Heart left ventricle (tissue), 16 donors: ENCODE measurements at places on chromosomes 6 and 20. TPM values are rescaled to one million over a fixed set of nuclear protein-coding genes. Genes with fewer than 3 reads are reported as not detected.
A peak's percentile ranks its signal among the peaks of the same experiment; 100 is the strongest.

OR2H1 gene
- not detected for total RNA-seq

THEMIS gene
- not detected for total RNA-seq

ADGRF5 gene
- total RNA-seq: 75.6 TPM

RNF144B gene
- 8.9 TPM for total RNA-seq

SNTA1 gene
- 205 TPM for total RNA-seq

NKX2-2 gene
- total RNA-seq: 0.19 TPM

PHACTR3 gene
- total RNA-seq: 4.3 TPM

MOG gene
- total RNA-seq: 7.4 TPM

DNA sequence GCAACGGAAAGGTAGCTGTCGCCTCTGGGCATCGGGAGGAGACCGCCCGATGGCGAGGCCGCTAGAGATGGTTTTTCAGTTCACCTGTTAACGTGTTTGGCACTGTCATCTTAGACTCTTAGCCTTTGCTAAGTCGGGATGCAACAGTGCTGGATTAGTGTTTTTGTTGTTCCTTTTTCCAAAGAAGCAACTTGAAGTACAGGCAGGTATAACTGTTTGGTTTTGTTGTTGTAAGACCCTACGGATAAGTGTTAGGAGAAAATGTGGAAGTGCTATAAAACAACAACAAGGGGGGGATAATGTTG lies 723 bp downstream of the MANEA start:
- peaks cover 26% of the 10 kb centered on the region for H3K4me1 ChIP-seq
- H3K36me3 ChIP-seq: no peaks in the 10 kb centered on the region
- peak overlapping the region; percentile 76 for H3K27ac ChIP-seq
- peak overlapping the region; percentile 83 for H3K4me3 ChIP-seq

GRCh38 chr6:4449409-4449808 lies 314.0 kb upstream of the ECI2 start:
- no peak for DNase-seq
- no peaks in the 10 kb centered on the region for H3K36me3 ChIP-seq
- H3K27ac ChIP-seq: no peak overlapping the region

GRCh38 chr6:122758927-122759334 lies 20.6 kb upstream of the FABP7 start:
- no peak overlapping the region for H3K27ac ChIP-seq
- no peak overlapping the region for H3K4me3 ChIP-seq
- no peaks in the 10 kb centered on the region for H3K4me1 ChIP-seq
- H3K36me3 ChIP-seq: no peaks in the 10 kb centered on the region
- no peak for DNase-seq

DNA sequence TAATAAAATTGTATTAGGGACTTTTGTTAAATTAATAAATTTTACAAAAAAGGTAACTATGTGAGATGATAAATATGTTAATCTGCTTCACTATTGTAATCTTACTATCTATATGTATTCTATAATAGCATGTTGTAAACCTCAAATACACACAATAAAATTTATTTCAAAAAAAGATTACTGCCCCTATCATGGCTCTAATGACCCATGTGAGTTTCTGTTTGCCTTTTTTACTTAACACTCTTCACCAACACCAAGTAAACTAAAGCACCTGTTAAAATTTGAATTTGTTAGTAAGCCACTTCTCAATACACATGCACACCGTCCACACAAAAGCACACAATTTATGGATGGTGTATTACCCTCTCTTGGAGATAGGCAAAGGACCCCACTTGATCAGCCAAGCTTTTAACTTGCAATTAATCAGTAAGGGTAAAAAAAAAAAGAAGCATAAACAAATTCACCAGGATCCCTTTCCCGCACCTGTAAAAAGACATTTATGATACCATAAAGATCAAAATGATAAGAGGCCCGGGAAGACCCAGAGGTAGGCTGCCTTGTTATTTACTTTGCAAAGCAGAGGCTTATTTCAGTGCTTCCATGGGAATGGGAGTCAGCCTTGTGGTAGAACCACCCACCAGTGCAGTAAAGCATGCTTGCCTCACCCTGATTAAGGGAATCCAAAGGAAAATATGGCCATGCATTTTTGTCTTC lies 28.6 kb upstream of the PKHD1 start:
- peaks cover 4% of the 10 kb centered on the region for H3K27me3 ChIP-seq
- no peaks in the 10 kb centered on the region for H3K36me3 ChIP-seq
- no peak for DNase-seq
- no peak overlapping the region for H3K4me3 ChIP-seq
- H3K27ac ChIP-seq: no peak overlapping the region

DNA sequence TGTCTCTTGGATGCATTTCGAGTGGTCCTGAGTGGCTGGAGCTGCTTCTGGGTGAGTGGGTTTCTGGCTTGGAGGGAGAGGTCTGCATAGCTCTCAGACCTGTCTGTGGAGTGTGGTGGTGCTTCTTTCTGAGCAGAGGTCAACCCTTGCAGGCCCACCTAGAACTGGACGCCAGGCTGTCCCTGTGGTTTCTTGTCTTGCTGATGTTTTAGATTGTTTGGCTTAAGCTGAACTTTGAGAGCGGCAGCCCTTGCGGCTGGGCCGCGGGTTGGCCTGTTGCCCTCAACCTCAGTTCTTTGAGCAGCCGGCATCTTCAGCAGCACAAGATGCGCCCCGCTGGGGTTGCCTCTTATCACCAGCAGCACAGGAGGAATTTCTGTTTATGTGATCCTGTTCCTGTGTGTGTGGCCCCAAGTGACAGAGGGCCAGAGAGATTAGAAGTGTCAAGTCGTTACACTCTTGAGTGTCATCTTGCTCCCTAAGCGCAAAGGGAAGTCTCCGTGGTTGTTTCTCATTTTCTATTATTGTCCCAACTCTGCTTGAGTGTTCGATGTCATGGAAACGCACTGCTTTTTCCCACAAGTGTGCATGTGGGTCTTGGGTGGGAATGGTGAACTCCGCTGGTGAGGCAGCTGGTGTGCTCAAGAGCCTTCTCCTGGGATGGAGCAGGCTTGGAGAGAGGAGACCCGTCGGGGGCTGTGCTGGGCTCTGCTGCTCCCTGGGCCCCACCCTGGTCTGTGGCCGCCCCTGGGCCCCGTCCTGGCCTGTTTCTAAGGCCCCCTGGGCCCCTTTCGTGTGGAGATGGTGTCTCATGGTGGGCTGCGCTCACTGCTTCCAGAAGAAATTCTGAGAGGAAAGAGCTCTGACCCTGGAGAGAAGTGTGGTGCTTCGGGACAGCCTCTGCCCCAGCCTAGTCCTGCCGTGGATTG lies 20.1 kb upstream of the SLC22A1 start:
- H3K4me3 ChIP-seq: no peak overlapping the region
- H3K27me3 ChIP-seq: no peaks in the 10 kb centered on the region
- DNase-seq: no peak
- H3K27ac ChIP-seq: no peak overlapping the region
- no peaks in the 10 kb centered on the region for H3K4me1 ChIP-seq

DNA sequence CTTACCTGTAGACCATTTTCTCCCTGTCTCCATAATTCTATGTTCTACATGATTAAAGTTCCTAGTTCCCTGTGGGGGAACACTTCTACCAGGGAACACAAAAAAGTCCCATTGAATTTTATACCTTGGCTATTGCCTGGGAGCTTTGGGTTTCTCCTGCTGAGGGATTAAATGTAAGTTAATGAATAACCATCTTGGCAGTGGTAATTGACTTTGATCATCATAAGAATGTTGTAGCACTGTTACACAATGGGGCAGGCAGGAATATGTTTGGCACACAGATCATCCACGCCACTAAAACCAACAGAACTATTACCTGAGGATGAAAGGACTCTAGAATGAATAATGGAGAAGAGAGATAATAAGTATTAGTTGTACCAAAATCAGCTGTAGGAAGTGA lies 1106.2 kb upstream of the GJE1 start:
- H3K27me3 ChIP-seq: no peaks in the 10 kb centered on the region
- H3K4me1 ChIP-seq: peaks cover 7% of the 10 kb centered on the region
- no peak for DNase-seq
- no peak overlapping the region for H3K4me3 ChIP-seq
- H3K27ac ChIP-seq: no peak overlapping the region

- no peak overlapping the region for H3K4me3 ChIP-seq
- H3K27ac ChIP-seq: no peak overlapping the region
- H3K27me3 ChIP-seq: no peaks in the 10 kb centered on the region
These were observed 378.4 kb upstream of the RUNX2 start for GRCh38 chr6:44949596-44950201.

DNA sequence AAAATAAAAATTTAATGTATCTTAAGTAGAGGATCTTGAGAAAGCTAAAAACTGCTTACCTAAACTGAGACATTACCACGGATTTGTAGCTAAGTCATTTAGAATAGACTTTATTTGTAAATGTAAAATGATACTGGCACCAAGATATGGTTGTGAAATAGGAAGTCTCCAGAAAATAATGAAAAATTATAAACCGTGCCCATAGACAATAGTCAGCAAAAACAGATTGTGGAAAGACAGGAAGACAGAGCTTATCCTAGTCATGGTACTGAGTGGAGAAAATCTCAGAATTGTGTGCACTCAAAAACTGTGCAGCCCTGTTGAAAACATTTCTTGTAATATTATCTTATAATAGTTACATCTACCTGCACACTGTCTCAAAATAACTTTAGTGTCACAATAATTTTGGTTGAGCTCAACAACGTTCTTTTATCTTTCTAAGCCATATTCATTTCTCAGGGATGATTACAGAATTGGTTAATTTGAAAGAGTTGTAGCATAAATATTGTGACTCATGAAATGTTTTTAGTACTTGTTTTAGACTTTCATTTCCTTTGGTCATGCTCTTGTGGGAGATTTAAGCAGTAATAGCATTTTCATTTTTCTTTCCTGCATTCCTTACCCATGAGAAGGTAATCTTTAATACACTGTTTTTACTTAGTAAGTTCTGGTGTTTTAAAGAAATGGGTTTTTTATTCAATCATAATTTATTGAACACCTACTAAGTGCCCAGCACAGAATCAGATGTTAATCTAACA lies 174.5 kb downstream of the SOX4 start:
- H3K4me1 ChIP-seq: peaks cover 5% of the 10 kb centered on the region
- H3K4me3 ChIP-seq: no peak overlapping the region
- no peak for DNase-seq
- no peaks in the 10 kb centered on the region for H3K36me3 ChIP-seq
- H3K27me3 ChIP-seq: no peaks in the 10 kb centered on the region

GRCh38 chr20:57378646-57379262 lies 12.4 kb upstream of the RBM38 start:
- H3K4me1 ChIP-seq: peaks cover 7% of the 10 kb centered on the region
- H3K4me3 ChIP-seq: no peak overlapping the region
- no peak overlapping the region for H3K27ac ChIP-seq
- DNase-seq: no peak
- H3K36me3 ChIP-seq: peaks cover 71% of the 10 kb centered on the region
- no peaks in the 10 kb centered on the region for H3K27me3 ChIP-seq

DNA sequence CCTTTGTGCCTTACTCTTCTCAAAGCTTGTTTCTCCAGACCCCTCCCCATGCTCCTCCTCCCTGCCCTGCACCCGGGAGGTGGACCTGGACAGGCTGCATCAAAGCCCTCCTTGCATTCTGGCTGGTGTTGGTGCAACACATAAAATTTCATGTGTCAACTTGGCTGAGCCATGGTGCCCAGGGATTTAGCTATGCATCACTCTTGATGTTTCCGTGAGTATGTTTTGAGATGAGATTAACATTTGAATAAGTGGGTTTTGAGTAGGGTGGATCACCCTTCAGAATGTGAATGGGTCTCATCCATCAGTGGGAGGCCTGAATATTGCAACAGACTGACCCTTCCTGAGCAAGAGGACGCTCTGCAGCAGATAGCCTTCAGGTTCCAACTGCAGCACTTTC lies 4.4 kb upstream of the OCSTAMP start:
- no peaks in the 10 kb centered on the region for H3K27me3 ChIP-seq
- no peaks in the 10 kb centered on the region for H3K4me1 ChIP-seq
- H3K27ac ChIP-seq: no peak overlapping the region
- H3K36me3 ChIP-seq: no peaks in the 10 kb centered on the region

- peak within 1 kb of the TSS; percentile 58 for H3K4me3 ChIP-seq
- peak within 1 kb of the TSS; percentile 65 for H3K27ac ChIP-seq
- no peaks in the 10 kb centered on the region for H3K36me3 ChIP-seq
- H3K27me3 ChIP-seq: peaks cover 41% of the 10 kb centered on the region
- peak; percentile 23 for DNase-seq
These were observed at the start of gene RIPOR3 for GRCh38 chr20:50690650-50691572. RIPOR3 (minus strand) TSS chr20:50691542; CDS start chr20:50691128, 414 bp downstream.

GRCh38 chr6:167299641-167300308 lies 8.7 kb downstream of the UNC93A start:
- no peaks in the 10 kb centered on the region for H3K36me3 ChIP-seq
- H3K4me1 ChIP-seq: no peaks in the 10 kb centered on the region
- H3K4me3 ChIP-seq: no peak overlapping the region

GRCh38 chr6:141259807-141260206 lies 872.9 kb upstream of the GJE1 start:
- DNase-seq: no peak
- H3K27me3 ChIP-seq: no peaks in the 10 kb centered on the region
- H3K4me3 ChIP-seq: no peak overlapping the region
- H3K4me1 ChIP-seq: peaks cover 16% of the 10 kb centered on the region
- H3K27ac ChIP-seq: no peak overlapping the region
- no peaks in the 10 kb centered on the region for H3K36me3 ChIP-seq

DNA sequence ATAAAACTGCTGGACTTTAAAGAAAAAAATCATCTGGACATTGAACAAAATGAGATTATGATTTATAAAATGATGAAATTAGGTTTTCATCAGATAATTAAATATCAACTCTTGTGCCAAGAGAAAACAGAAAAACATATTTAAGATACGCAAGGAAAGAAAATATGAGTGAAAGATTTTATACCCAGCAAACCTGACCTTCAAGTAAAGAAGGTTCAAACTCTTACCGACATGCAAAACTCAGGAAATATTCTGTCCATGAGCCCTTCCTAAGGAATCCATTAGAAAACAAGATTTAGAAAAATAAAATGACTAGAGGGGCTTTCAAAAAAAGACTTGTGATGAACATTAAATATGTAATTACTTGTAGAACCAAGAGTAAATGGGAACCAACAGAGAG lies 257.2 kb upstream of the ARID1B start:
- no peak overlapping the region for H3K27ac ChIP-seq
- no peaks in the 10 kb centered on the region for H3K4me1 ChIP-seq
- H3K4me3 ChIP-seq: no peak overlapping the region
- H3K27me3 ChIP-seq: no peaks in the 10 kb centered on the region

GRCh38 chr20:47741669-47742608 lies 43.3 kb downstream of the SULF2 start:
- H3K36me3 ChIP-seq: no peaks in the 10 kb centered on the region
- H3K27ac ChIP-seq: no peak overlapping the region
- H3K4me1 ChIP-seq: no peaks in the 10 kb centered on the region
